ENCODE measurements at places on chromosomes 7 and 10.

DNA sequence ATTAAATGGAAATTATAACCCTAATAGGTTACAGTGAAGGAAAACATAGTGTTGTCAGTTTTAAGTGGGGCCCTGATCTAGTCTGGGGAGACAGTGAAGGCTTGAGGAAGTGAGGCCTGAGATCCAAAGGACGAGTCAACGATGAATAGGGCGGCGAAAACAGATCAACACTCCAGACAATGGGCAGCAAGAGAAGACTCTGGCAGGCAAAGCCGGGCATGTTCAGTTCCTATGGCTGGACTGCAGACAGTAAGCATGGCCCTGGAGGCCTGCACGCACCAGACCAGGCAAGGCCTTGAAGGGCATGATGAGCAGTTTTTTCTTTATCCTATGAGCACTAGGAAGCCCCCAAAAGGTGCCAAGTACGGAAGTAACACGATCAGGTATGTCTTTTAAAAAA is 127.8 kb downstream of the RNF216 start:
- no peak for DNase-seq

- DNase-seq, result no peak
Measured at GRCh38 chr7:138032186-138032585, 30.3 kb upstream of the CREB3L2 start.

DNA sequence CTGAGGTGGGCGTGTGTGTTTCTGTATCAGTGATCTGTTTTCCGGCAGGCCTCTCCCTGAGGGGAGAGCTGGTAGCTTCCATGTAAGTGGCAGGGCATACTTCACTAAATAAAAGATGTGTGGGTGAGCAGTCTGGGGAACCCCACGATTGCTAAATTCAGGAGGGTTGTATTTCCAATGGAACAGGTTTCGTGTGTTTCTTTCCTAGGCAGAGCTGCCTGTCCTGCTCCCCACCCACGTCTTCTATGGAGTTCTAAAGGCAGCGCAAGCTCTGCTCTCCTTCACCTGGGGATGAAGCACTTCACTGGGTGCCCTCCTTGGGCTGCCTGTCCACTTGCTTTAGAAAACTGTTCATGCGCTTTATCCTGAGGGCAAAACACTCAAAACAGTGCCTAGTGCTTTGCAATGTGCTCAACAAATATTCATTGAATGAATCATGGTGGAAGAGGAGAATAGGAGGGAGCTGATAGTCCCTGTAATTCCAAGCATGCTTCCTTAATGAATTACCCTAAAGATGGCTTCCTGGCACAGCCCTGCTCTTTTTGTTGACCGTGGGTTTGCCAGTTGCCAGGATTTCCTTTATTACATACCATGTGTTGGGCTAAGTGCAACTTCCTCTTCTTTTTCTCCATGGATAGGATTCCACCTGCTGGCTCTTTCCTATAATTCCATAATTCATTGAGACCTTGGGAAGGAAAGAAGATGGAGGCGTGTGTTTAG is 50.6 kb upstream of the SRPK2 start:
- DNase-seq, result no peak

DNA sequence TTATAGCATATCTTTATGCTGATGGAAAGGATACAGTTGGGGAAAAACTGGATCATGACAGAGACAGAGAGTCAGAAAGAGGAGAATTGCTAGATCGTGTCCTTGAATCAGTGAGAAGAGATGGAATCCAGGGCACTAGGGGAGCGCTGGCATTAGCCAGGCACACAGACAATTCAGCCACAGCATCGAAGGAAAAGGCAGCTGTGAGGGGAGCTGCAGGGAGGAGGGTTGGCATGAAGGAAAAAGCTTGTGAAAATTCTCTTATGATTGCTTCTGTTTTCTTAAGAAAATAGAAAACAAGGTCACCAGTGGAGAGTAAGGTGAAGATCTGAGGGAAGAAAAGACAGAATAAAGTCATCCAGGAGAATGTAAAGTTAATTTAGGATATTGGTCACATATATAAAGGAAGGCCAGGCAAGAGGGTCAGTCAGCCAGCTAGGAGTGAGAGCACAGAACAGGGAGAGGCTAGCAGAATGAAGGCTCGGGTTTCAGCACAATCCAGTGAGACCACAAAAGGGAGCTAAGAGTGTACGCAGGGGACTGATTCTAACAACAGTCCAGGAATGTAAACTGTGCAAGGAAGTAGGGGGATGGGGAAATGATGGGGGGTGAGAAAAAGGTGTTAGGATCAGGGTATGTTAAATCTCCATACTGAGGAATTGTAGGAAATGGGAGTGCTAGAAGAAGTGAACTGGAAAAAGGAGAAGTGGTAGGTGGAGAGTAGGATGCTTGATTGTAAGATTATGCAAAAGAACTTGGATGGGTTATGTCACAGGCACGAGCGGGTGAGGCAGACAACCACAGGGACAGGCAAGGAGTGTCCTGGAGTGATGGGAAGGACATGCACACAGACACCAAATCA is 112.0 kb downstream of the RNF32 start:
- peak; percentile 39 for DNase-seq

- DNase-seq, result no peak
Measured at GRCh38 chr7:17654940-17655339, 285.4 kb downstream of the SNX13 start.

GRCh38 chr7:5595545-5596045 is 172.0 kb upstream of the TNRC18 start:
- no peak for DNase-seq

- DNase-seq, result no peak
Measured at GRCh38 chr10:14653271-14654161, 121.2 kb downstream of the FAM107B start.

DNA sequence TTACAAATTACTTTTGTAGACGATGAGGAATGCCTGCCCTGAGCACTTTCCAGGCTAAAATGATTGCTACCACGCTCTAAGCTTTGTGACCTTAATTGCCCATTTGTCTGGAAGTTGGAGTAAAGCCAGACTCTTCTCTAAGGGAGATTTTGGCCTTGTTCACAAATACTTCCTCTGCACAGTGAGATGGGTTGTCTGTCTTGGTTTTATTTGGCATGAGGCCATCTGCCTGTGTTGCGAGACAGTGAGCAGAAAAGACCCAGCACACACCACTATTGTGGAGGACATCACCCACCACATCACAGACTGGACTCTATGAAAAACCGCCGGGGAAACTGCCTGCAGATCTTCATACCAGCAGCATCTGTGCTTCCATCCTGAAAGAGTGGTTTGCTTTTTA is 138.4 kb downstream of the BICC1 start:
- DNase-seq, result peak; percentile 83

GRCh38 chr10:5283305-5284158 is 81.2 kb upstream of the UCN3 start:
- DNase-seq, result no peak

GRCh38 chr7:50393547-50394252 is 56.5 kb downstream of the FIGNL1 start:
- no peak for DNase-seq

GRCh38 chr7:143117395-143117794 is 14.5 kb upstream of the PIP start:
- no peak for DNase-seq

- no peak for DNase-seq
Measured at GRCh38 chr10:44865289-44865671, 45.9 kb upstream of the TMEM72 start.

DNA sequence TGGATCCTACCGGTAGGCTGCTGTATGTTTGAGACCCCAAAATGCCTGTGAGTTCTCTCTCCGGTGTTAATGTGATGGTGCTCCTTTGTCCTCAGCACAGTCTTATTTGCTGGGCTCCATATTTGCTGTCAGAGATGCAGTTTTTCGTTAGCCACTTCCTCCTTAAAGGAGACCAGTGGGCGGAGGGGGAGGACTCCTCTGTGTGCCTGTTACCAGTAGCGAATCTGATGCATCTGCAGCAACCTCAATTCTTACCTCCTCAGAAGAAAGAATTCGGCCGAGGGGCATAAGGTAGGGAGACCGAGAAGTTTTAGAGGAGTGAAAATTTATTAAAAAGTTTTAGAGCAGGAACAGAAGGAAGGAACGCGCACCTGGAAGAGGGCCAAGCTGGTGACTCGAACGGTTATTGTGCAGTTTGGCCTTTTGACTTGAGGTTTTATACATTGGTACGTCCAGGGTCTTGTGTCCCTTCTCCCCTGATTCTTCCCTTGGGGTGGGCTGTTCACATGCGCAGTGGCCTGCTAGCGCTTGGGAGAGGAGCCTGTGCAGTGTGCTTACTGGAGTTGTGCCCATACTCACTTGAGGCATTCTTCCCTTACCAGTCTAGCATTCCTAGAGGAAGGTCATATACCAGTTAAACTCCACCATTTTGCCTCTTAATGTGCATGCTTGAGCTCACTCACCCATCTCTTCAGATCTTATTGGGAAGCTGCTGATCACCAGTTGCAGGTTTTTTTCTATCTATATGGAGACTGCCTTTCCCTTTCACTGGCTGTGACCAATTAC is 49.5 kb downstream of the GNAI1 start:
- no peak for DNase-seq

DNA sequence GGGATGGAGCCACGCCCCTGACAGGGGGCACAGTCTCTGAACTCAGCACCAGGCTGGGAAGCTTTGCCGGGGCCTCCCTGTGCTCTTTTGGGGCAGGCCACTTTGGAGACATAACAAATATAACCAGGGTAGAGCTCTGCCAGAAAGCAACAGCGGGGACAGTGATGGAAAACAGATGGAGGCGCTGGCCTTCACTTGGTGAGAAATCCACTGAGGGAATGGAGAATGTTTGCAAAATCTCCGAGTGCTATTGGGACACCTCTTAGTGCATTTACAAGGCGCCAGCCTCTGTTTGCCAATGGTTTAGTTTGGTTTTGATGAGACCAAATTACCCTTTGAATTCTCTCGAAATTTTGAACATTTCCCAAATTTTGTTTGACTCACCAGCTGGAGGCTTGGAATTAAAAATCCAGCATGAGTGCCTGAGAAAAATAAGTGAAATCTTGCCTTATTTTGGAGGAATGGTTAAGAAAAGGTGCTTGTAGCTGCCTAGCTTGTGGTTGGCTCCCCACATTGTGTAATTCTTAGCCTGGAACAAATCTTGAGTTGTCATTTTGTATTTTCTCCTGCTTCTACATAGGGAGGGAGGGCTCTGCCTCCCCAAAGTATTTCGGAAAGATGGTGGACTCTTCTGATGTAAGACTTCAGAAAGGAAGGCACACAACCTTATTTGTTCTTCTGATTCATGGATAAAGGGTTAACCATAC is 980.5 kb downstream of the LRMDA start:
- no peak for DNase-seq

DNA sequence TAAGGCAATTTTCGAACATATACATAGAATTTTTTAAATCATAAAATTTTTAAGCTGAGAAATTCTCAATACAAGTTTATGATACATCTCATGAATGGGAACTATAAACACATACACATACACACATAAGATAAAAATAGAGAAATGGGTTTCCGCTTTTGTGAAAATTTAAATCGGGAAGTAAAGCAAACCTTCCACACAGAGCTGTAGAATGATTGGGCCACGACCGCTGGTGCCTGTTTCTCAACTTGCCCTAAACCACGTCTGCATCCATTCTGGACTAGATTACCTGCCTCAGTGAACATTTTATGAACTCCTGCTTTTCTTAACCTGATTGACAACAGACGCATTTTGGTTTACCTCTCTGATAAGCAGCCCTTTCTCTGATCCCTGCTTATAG is 264.4 kb downstream of the SKAP2 start:
- no peak for DNase-seq

- no peak for DNase-seq
Measured at GRCh38 chr7:18473119-18473518, 22.4 kb upstream of the HDAC9 start.

DNA sequence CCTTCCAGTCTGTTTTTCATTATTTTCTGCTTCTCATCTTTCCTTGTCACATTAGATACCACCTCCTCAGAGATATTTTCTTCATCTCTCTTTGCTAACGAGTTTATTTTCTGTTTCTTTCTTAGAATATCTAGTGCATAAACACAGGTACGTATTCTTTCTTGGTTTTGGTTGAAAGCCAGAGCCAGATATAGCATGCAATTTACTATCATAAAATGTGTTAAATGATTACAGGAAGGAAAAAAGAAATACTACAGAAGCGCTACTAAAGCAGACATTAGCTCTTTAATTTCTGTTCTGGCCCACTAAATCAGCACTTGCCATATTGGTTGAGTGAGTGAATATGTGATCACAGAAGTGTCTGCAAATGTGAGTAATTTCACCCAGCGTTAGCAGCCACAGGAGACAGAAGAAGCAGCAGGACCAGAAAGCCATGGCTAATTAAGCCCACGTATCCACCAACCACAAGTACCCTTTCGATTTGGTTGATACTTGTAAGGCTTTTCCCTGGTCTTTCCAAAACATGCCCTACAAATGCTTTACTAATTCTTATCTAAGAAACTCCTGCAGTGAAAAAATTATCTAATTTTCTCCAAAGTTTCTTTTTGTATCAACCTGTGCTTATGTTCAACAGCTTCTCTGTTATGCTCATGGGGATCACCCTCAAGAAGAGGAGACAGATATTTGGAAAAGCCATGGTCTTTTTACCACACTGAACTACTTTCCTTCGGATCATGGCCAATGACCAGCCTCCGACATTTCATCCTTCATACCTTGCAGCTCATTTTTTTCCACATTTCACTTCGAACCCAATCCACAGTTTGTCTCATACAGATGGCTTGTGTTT is 23.1 kb upstream of the MACC1 start:
- DNase-seq, result no peak

DNA sequence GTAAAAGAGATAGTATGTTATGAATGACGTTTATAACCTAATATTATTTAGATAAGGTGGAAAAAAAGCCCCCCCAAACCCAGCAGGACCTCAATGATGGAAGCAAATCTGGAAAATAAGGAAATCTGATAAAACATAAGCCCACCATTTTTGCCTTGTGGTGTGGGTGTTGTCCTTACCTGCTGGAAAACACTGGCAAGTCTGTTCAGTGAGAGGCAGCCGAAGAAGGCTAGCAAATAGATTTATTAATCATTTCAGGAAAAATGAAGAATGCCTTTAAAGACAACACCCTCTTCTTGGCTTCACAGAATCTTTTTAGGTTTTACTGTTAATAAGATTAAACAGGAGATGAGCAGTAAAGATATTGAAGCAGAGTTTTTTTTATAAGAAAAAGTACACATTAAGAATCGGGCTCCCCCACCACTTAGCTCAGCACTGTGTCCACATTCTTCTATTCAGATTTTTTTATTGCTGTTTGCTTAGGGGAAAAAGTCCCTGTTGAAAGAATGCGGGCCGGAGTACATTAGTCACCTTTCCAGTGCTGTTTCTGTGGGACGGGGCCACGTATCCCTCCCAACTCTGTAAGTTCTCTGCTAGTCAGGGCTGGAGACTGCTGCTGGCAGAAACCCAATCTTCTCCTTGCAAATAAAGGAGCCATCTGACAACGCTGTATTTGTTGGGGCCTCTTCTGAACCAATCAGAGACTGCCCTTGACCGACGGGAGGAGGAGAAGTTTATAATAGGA is 104.1 kb downstream of the EVX1 start:
- peak; percentile 85 for DNase-seq

GRCh38 chr7:42694894-42695507 is 216.9 kb downstream of the C7orf25 start:
- peak; percentile 77 for DNase-seq

- DNase-seq, result no peak
Measured at GRCh38 chr10:130715686-130716670, 579.8 kb downstream of the GLRX3 start.

- DNase-seq, result no peak
Measured at GRCh38 chr10:111356571-111356970, 279.7 kb downstream of the ADRA2A start.

- no peak for DNase-seq
Measured at GRCh38 chr7:134985894-134986362, 380 bp upstream of the AGBL3 start.

GRCh38 chr7:26857506-26858240 is 6.7 kb downstream of the SKAP2 start:
- no peak for DNase-seq
